ENCODE measurements at places on chromosomes 1 and 21.
A peak's percentile ranks its signal among the peaks of the same experiment; 100 is the strongest.

DNA sequence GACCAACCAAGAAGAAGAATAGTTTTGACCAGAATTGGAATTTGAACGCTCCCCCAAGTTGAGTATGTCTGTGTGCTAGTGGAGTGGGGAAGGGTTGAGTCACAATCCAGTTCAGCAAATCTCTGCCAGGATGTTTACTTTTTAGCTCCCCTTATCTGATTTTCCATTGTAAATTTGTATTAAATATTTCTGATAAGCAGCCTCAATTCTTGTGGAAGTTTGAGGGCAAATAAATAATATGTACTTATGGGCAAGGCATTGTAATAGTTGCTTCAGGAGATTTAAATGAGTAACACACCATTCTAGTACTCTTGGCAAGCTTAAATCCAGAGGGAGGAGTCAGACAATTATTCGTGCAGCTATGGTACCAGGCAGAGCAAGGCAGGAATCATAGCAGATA lies 14.4 kb downstream of the CXADR start:
- no peak for DNase-seq

DNA sequence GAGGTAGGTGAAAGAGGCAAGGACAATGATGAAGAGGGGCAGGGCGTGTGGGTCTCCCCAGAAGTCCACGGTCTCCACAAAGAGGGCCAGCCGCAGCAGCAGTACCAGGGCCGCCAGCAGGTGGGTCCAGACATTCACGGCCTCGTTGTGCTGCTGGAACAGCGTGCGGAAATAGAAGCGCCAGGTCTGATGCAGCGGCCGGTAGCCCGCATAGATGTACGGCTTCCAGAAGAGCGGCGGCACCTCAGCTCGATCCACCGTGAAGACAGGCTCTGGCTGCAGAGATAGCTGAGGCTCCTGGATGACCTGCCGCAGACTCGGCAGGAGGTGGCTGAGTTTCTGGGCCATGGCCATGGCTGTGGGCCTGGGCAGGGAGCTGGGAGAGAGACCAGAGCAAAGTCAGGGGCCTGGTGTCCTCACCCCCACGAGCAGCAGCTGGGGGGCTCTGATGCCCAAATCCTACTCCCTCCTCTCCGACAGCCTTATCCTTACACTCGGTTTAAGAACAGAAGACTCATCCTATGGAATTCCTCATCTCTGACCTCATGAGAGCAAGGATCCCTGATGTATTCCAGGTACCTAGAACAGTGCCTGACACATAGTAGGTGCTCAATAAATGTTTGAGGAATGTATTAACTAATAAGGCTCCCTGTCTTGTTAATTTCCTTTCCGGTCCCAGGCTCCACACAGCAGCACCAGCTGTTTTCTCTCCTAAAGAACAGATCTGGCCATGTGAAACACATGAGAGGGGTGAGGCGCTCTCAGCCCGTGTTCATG lies 4.4 kb upstream of the AUNIP start:
- DNase-seq: no peak

DNA sequence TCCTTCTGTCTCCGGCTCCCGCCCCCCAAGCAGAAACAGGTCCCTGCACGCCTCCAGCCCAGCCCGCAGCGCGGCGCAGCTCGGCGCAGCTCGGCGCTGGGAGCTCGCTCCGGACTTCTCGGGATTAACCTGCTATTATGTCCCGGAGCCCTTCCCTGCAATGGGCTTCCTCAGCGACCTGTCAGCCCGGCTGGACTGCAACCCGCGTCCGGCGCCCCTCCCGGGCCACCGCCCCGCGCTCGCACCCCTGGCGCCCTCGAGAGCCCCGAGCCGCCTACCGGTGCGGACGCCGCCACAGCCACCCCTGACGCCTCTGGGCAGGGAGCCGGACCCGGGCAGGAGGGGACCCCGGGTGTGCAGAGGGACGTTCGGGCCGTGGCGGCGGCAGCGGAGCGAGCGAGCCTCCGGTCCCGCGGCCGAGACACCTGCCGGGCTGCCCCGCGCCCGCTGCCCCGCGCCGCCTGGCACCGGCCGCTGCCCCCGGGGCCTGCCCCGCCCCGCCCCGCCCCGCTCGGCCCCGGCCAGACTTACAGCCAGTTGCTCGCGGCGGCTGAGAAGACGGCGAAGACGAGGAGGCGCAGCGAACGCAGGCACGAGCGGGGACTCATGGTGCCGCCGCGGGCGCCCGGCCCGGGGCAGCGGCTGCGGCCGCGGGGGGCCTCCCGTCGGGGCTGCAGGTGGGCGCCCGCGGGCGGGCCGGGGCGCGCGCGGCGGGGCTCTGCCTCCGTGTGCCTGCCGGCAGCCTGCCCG lies 407 bp downstream of the WNT4 start:
- no peak for DNase-seq

- no peak for DNase-seq
Measured at GRCh38 chr1:93588955-93589354, 92.7 kb downstream of the BCAR3 start.

DNA sequence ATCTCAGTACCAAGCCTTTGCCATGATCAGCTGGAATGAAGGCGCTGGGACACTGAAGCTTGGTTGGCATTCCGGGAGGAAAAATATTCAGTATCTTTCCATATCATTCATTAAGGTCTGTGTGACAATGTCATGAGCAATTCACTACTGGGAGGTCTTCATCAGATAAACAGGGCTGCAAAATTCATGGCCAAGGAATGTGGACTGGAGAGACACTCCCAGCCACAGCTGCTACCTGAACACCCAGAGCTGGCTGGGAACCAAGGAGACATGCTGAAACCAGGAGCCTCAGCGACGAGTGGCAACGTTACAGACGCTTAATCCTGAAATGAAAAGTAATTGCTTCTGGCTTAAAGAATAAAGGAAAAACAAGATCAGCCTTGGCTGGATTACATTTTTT lies 30.6 kb upstream of the DDAH1 start:
- DNase-seq: no peak

DNA sequence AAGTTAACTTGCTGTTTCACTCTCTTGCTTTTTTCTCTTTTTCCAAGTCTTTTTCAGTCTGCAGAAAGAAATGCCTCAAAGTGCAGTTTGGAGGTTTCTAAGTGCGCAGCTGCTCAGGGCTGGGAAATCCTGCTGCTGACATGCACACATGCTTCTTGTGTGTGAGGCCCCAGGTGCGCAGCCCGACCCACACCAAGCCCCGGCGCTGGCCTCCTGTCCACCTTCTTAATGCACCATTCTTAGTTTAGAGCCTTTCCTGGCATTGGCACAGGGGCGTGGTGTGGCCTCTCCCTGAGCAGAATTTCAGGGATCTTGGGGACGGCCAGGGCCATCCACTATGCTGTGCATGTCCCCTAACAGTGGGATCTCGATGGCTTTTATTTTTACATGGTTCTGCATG lies 315.2 kb downstream of the CAMTA1 start:
- no peak for DNase-seq

- DNase-seq: no peak
Measured at GRCh38 chr1:44628962-44629756, 45.1 kb downstream of the TMEM53 start.

- DNase-seq: peak; percentile 74
Measured at GRCh38 chr1:36321119-36321951, 2.1 kb downstream of the EVA1B start.

- peak; percentile 38 for DNase-seq
Measured at GRCh38 chr1:241323514-241324195, 33.4 kb downstream of the RGS7 start.

- no peak for DNase-seq
Measured at GRCh38 chr1:91863498-91863897, 22.5 kb downstream of the TGFBR3 start.

GRCh38 chr1:6880951-6881690 lies 95.9 kb downstream of the CAMTA1 start:
- DNase-seq: no peak

DNA sequence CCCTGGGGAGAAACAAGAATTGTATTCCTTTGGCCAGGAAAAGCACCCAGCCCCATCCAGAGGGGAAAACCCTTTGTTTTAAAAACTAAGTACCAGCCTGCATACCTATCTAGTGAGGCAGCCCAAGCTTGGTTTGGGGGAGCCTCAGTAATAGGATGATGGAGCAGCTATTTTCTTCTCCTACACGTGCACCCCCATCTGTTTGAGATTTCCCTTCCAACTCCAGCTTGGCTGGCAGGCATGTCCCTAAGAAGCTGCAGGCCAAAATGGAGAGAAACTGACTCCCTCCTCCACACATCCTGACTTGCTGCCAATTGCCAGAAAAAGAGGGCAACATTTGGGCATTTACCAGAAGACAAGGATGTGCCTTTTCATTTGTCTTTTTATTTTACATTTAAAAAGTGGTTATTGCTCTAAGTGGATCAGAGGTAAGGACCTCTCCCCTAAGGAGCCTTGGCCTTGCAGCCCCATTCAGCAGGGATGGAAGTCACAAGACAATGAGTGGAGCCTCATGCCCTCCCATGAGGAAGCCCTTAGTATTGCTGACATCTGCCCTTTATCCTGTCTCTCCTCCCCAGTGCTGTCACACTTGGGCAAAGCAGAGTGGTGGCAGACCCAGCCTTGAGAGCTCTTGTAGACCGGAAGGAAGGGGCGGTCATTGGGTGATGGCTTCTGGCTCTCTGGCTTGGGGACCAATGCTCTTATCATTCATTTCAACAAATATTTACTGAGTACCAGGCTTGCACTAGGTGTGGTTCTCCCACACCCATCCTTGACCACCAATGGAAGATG lies 8.6 kb downstream of the FNDC5 start:
- DNase-seq: no peak

DNA sequence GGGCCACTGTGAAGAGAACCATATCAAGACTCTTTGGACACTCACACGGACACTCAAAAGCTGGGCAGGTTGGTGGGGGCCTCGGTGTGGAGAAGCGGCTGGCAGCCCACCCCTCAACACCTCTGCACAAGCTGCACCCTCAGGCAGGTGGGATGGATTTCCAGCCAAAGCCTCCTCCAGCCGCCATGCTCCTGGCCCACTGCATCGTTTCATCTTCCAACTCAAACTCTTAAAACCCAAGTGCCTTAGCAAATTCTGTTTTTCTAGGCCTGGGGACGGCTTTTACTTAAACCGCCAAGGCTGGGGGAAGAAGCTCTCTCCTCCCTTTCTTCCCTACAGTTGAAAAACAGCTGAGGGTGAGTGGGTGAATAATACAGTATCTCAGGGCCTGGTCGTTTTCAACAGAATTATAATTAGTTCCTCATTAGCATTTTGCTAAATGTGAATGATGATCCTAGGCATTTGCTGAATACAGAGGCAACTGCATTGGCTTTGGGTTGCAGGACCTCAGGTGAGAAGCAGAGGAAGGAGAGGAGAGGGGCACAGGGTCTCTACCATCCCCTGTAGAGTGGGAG lies 36.3 kb upstream of the TDRD10 start:
- DNase-seq: no peak

GRCh38 chr1:170030212-170030611 lies 44.3 kb downstream of the KIFAP3 start:
- DNase-seq: no peak

DNA sequence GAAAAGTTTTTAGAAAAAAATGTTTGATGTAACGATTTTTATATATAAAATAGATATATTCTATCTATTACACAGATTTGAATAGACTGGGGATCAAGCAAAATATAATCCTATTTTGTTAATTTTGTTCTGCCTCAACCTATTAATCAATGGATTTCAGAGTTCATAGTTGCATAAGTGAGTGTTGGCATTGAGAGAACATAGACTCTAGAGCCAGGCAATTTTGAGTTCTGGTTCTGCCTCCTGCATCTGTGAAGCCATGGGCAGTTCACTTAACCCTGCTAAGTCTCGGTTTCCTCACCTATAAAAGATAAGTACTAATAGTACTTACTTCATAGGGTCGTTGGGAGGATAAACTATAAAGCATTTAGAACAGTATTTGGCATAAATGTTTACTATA lies 13.6 kb upstream of the PKN2 start:
- DNase-seq: no peak

- DNase-seq: no peak
Measured at GRCh38 chr1:48066936-48067335, 69.8 kb upstream of the TRABD2B start.

DNA sequence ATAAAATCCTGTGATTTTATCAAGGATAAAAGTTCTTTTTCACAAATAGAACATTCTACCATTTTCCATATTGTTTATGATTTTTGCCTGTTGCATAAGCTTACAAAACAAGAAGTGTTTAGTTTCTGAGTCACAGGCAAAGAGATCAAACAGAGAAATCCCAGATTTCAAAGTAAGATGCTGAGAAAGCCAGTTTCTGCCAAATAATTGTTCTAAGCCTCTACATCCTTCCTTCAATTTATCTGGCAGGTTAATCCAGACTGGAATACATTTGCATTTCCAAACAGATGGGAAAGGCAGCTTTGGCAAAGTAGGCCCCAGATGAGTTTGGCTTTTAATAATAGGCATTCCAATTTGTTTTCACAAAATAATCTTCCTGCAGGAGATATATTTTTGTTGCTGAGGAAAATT lies 2.5 kb downstream of the SLC1A7 start:
- no peak for DNase-seq

DNA sequence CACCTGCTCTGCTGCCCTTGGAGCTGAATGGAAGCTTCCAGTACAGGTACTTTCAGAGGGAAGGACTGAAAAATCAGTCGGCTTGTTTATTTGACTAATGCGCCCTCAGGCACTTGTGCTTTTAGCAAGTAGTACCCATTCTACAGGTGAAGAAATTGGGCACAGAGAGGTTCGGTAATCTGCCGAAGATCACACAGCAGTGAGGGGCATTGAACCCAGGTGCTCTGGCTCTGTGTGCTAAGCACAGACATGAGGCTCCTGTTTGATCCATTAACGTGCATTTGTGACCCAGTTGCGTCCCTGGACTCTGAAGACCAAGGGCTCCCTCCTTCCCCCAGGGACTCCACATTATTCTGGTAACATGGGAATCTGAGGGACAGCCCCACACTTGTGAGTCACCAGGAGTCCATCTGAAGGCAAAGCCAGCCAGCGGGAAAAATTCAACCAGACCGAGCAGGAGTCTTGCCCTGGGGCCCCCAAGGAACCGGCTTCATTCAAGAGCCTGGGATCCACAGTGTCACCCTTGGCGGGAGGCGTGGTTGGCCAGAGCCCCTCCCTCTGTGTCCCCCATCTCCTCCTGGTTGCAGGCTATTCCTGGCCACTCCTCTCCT lies 192.4 kb upstream of the ARHGEF16 start:
- no peak for DNase-seq

DNA sequence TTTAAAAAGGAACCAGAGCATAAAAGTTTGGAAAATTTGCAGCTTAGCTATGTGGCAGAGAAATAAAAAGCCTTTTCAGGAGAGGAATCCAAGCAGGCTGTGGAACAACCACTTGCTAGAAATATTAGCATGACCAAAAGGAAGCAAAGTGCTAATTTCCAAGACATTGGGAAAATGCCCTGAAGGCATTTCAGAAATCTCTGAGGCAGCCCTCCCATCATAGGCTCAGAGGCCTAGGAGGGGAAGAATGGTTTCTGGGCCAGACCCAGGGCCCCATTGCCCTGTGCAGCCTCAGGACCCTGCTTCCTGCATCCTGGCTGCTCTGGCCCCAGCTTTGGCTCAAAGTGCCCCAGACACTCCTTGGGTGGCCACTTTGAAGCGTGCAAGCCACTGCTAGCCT lies 56.8 kb downstream of the TENT5C start:
- no peak for DNase-seq

- no peak for DNase-seq
Measured at GRCh38 chr21:27827972-27828371, 861.1 kb upstream of the ADAMTS5 start.
